ENCODE measurements at places on chromosomes 5 and 9.
A peak's percentile ranks its signal among the peaks of the same experiment; 100 is the strongest.

- no peak for DNase-seq
Observed at GRCh38 chr9:136858844-136859757, 7.0 kb downstream of the MAMDC4 start.

DNA sequence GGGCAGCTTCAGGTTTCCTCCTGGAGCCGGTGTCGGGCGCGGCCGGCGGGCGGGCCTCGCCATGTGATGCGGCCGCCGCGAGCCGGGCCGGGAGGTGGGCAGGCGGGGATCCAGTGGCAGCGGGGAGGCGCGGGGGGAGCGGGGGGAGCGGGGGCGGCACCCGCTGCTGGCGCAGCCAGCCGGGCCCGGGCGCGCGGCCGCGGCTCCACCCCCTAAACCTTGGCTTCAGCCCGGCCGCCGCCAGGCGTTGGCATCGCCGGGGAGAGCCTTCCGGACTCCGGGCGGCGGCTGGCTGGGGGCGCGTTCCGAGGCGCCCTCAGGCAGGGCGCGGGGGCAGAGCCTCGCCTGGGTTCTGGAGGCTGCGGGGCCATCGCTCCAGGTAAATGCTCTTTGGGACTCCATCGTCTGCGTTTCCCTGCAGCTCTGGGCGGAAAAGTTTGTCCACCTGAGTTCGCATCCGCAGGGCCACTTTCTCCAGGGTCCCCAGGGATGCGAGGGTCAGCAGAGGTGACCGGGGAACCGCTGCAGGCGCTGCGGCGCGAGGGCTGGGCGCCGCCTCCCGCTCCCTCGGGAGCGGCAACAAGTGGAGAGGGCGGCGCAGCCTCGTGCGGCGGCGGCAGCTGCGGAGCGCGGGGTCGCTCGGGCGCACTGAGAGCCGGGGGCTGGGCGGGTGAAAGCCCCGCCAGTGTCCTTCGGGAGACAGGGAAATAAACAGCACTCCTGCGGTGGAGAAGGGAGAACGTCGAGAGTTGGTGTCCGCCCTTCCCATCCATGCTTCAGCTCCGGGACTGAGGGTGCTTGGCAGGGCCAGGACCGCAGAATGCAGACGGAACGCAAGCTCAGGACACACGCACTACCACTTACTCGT lies at the start of gene ARHGEF28:
ARHGEF28 (plus strand) TSS at position 253 of the 868 bp plus-strand sequence. CDS start 58,656 bp downstream, outside the sequence.
- DNase-seq, result no peak

DNA sequence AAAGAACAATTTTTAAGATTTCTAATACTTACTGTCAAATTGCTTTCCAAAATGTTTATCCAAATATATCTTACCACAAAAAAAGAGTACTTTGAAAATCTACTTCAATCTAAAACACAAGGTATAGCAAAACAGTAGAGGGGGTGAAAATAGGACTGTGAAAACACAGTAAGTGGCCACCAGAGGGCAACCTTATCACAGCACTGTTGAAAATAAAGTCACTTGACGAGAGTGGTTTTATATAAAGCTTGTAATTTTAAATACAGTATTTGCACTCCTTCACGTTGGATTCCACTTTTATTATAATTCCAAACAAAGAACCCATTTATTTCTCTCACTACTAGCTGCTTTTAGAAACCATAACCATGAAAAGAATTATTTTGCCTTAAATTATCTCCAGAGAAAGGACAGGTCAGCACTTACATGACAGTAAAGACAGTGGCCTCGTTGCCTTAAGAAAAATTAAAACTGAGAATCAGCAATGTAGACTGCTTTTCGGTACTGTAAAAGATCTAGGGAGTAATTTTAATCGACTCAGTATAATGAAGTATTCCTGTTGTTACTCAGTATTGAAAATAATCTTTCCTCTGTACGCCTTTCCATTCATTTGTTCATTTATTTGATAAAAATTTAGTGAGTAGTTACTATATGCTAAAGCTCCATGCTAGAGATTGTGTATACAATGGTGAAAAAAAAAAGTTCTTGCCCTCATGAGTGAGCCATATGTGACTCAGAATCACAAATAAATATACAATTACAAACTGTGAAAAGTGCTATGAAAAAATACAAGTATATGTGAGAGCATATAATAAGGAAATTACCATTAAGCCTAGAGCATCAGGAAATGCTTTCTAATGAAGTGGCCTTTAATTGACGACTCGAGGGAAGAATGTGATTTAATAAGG lies 40.0 kb upstream of the CDK5RAP2 start:
- DNase-seq, result peak; percentile 41

- DNase-seq, result no peak
Observed at GRCh38 chr5:14003936-14004335, 59.4 kb upstream of the DNAH5 start.

GRCh38 chr5:9642621-9643020 lies 12.5 kb upstream of the TAS2R1 start:
- no peak for DNase-seq

- DNase-seq, result no peak
Observed at GRCh38 chr5:143041972-143042770, 272.0 kb downstream of the ARHGAP26 start.

GRCh38 chr5:148014276-148014675 lies 49.5 kb upstream of the SPINK5 start:
- DNase-seq, result no peak

DNA sequence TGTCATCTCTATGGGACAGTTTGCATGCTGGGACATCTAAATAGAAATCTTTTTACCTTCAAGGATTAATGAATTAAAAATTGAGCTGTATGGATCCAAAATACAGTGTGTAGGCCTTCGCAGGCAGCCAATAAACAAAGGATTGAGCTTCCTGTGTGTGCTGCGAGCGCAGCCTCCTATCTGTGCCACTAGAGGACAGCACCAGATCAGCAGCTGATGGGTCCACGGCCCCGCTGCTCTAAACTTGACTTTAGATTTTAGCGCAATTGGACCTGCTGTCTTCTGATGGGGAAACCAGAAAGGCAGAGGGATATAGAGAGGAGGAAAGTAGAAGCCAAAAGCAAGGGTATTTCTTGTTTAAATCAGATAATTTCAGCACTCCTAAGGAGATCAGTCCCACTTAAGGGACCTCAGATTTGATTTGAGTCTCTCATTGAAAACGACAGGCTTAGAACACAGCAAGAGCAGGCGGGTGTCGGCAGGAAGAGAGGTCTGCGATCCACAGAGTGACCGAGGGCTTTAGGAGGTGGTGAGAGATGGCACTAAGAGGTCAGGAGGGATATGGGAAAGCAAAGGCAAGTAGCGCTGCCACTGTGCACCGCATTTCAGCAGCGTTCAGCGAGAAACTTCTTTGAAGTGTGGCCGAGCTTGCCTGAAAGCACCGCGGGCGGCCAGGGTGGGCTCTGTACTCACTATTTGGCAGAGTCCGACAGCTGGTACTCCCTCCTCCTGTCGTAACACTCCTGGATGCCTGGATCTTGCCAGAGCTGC lies 214.3 kb downstream of the GNA14 start:
- no peak for DNase-seq

DNA sequence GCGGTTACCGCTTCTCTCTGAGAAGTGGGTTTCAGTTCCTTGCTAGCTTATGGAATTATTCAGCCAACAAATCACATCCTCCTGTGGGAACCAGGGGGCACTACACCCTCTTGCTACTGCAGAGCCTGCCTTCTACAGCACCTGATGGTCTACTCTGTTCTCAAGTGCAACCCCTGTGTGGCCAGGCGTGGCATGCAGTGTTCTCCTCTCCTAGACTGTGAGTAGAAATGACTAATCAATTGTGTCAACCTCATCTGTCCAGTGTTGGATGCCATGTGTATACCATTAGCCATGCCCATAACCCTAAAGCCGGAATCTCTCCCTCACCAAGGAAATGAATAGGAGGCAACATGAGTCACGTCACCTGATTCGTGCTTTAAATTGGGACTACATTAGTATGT lies 117.2 kb upstream of the LIFR start:
- DNase-seq, result no peak

DNA sequence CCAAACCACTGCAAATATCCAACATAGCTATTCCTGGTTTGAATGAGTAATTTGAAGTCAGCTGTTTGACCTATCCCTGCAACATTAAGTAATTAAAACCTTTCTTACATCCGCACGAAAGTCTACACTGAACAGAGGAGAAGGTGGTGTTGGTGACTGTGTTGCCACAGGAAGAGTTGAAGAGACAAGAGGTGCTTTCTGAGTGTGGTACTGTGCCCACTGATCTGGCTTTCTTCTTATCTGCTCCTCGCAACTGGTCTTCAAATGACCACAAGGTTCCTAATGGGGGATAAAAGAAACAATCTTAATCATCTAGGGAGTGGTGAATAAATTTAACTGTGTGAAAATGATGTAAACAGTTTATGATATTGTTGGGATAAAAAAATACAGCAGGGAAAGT lies 29.4 kb upstream of the PDCL start:
- no peak for DNase-seq

GRCh38 chr9:36679710-36680109 lies 107.0 kb downstream of the MELK start:
- no peak for DNase-seq

GRCh38 chr5:158875272-158875679 lies 224.4 kb downstream of the EBF1 start:
- no peak for DNase-seq

- DNase-seq, result no peak
Observed at GRCh38 chr5:2722901-2723300, 28.6 kb downstream of the IRX2 start.

GRCh38 chr5:180069589-180070247 lies 1.8 kb downstream of the RNF130 start:
- DNase-seq, result no peak

DNA sequence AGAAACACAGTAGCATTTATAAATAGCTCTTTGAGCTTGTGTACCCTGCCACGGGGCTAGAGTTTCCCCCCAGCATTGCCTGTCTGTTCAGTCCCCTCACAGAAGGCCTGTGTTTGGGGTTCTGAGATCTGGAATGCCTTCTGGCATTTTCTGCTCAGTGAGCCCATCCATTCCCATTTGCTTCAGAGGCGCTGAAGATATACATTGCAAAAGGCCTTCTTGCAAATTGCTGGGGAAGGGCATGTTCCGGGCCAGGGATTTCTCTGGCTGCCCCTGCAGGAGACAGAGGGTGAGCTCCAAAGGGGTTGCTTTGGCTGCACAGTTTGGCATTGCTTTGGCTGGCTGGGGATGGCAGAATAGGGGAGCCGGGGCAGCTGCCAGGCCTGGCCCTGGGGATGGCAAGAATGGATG lies 308.4 kb downstream of the MSX2 start:
- no peak for DNase-seq

DNA sequence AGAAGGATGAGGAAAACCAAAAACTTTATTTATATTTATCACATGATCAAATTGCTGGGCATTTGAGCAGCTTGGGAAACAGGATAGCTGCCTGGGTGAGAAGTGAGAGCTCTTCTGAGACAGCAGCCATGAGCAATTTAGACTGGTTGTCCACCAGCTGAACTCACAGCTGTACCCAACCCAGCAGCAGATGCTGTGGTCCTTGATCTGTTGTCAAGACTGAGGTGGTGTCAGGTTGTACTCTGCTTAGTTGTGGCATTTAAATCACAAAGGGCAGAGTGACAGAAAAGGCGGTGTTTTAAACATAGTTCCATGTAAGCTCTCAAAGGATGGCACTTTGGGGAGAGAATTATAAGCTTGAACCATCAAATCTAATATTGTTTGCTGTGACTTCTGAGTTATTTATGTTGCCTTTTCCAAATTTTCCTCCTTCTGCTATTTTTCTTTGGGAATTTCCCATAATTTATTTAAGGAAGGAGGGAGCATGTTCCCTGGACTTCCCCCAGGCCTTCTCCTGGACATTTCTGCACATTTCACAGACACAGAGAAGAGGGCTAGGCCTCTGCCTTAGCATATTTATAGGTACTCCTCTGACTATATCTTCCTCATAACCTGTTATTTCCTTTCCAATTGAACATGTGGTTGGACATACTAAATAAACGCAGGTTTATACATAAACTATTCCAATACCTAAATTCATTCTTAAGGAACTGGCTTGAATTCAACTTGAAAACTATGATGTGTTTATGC lies 117.7 kb upstream of the FER start:
- no peak for DNase-seq

- no peak for DNase-seq
Observed at GRCh38 chr5:143347698-143348344, 55.7 kb downstream of the NR3C1 start.

DNA sequence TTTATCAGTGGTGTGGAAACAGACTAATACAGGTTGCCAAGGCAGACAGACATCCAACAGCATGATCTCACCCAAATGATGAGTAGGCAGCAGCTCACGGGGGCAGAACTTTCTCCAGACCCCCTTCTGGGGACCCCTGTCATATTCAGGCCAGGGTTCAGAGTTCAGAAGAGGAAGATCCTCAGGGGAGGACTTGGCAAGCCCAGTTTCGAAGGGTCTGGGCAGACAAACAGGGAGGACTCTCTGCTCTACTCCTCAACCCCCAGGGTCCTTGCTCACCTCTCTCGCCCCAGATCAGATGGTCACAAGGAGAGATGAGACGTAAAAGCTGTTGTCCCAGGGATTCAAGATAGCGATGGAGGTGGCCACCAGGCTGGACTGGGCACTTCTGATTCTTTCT lies 215.1 kb upstream of the MVB12B start:
- no peak for DNase-seq

GRCh38 chr5:121019106-121019505 lies 555.0 kb downstream of the PRR16 start:
- DNase-seq, result no peak

GRCh38 chr5:32323741-32324140 lies 11.0 kb upstream of the MTMR12 start:
- DNase-seq, result no peak

GRCh38 chr9:133602277-133602676 lies 6.9 kb downstream of the FAM163B start:
- DNase-seq, result no peak

GRCh38 chr5:2214910-2215590 lies 332.3 kb upstream of the IRX4 start:
- DNase-seq, result no peak

GRCh38 chr5:150787656-150788055 lies 9.1 kb downstream of the SMIM3 start:
- DNase-seq, result no peak

GRCh38 chr9:35734096-35734495 lies 1.6 kb downstream of the CREB3 start:
- no peak for DNase-seq

GRCh38 chr9:109894921-109895758 lies 115.1 kb downstream of the PALM2AKAP2 start:
- DNase-seq, result no peak

GRCh38 chr9:124355039-124355940 lies 60.0 kb downstream of the PSMB7 start:
- no peak for DNase-seq

Data from NCI-H1417 treated with DMSO at 0.1 percent for 48 hours (cell line).